ENCODE measurements at places on chromosomes 5 and 9.

GRCh38 chr9:138022121-138022741, 144.6 kb downstream of the CACNA1B start:
- no peak for DNase-seq

DNA sequence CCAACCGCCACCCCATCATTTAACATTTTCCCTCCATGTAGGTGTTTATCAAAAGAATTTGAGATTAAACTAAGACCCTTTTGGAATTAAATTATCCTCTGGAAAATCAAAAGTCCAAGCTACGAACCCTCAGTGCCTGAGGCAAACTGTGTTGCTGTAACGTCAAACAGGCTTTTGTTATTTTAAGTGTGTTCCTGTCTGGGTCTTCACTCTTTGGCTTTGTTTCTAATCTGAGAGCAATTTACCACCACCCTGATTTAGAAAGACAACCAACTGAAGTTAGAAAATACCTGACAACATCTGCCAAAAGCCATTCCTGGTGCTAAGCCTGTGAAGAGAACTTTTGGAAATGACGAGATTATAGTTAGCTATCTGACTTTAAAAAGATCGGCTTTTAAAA, 199.9 kb downstream of the DIRAS2 start:
- DNase-seq: no peak

DNA sequence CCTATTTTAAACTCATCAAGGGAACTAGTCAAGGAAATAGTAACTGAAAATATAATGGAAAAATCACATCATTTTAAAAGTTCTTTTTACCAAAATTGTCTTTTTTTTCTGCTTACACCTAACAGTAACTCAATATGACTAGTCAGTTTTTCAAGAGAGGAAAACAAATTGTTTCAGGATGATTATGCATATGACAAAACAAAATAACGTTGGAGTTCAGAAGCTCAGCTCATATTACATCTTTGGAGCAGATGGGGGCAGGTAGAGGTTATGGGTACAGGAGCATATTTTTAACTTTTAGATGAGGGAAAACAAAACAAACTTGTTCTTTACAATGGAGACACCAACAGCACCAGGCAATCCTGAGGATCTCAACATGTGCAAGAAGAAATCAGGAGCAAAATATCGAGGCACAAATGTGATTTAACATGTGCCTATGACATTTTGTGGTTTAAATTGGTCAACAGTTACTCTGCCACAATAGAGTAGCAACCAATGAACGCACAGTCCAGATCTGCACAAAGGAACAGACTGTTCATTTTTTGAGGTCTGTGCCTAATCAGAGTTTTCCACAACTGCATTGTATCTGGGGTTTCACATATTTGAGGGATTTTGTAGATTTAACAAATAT, 659.0 kb downstream of the ANXA1 start:
- DNase-seq: no peak

DNA sequence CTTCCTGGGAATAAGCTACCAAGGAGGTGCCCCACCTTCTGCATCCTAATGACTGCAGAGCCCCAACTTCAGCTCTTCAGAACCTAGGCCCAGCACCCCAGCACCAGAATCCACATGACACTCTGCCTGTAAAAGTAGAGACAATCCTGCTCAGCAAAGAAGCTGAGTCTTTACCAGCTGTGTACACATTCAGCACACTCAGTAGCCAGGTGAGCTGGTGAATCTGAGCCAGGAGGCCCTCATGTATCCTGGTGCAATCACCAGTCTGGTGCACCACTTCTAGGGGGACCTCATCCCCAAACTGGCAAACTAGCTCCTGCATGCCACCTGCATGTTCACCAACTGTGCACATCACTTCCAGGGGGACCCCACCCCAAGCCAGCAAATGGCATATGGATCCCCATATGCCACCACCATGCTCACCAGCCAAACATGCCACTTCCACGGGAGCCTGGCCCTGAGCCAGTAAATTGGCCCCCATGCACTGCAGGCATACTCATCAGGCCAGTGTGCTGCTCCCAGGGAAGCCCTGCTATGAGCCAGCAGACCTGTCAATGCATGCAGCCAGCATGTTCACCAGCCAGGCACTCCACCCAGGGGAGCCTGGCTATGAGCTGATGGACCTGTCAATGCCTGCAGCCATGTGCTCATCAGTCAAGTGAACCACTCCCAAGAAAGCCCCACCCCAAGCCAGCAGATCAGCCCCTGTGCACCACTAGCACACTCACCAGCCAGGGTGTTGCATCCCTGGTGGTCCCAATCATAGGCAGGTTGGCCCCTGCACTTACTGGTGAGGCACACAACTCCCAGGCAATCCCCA, 15.6 kb upstream of the BTNL9 start:
- DNase-seq: no peak

- DNase-seq: no peak
These were observed 201.7 kb upstream of the OTULINL start for GRCh38 chr5:14379739-14380497.

GRCh38 chr9:119126040-119126439, 243.2 kb downstream of the BRINP1 start:
- no peak for DNase-seq

Data from activated T-helper 1 cell treated with Interleukin-2 at 50 U/mL for 16 hours (primary cell).